ENCODE measurements at places on chromosomes 5 and 9.

DNA sequence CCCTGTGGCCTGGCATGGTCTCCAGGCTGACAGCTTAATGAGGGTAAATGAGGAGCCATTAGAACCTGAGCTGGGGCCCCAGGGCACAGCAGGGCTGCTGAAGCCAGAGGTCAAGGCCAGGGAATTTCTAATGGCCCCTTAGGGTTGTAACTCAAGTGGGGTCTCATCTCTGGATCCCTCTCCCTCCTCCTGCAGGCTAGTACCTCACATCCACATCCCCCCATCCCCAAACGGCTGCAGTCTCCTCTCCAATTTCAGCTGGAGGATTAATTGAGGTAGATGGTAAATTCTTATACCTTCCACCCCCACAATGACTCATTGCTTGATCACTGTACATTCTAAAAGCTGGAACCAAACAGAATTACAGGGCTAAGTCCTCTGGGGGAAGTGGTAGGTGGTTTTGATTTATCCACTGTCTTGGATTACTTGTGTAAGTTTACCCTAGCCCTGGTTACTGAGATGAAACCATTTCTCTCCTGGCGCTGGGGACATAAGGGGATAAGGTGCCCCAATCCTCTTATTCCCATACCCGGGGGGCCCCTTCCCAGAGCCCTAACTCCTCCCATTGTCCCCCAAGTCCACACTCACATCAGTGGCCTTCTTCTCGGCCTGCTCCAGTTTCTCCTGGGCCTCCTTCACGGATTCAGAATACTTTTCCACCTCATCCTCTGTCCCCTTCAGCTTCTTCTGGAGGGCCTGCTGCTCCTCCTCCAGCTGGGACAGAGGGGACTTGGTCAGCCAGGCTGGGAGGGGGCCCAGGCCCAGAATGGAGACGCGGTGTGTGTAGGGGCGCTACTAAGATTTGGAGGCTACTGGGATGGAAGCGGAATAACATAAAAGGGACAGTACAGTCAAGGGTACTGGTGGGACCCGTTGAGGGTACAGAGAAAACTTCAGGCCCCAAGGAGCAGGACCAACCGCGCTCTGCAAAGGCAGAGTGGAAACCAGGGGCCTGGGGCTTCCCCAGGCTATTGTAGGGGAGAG is 875 bp downstream of the TPM2 start:
- no peak for DNase-seq

DNA sequence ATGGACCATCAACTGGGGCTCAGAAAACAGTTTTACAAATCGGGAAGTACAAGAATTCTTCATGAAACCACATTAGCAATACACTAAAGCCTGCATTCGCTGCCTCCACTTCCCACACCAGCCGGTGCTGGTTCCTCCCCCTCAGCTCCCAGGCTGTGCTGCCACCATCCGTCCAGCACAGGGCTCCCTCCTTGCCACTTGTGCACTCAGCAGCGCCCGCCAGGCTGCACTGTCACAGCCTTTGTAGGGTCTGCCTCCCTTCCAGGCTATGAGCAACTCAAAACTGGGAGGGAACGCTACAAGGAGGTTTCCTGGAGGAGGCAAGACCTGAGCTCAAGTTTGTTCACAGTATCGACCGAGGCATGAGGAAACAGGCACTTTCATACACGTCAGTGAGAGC is 7.7 kb downstream of the MAPK9 start:
- DNase-seq = no peak

DNA sequence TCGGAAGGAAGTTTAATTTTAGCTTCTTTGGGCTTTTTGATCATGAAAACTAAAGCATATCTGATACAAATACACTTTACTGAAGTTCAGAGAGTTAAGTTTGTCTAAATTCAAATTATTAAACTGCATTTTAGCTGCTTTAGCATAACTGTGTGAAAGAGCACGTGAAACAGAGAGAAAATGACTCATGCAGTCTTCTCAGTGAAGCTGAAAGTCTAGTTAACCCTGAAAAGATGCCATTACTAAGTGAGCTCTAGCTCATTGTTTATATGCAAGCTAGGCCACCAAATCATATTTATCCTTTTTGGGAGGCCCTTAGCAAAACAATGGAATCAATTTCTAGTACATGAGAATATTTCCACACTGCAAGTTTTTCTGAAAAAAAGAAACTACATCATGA is 27.6 kb downstream of the TPD52L3 start:
- no peak for DNase-seq

DNA sequence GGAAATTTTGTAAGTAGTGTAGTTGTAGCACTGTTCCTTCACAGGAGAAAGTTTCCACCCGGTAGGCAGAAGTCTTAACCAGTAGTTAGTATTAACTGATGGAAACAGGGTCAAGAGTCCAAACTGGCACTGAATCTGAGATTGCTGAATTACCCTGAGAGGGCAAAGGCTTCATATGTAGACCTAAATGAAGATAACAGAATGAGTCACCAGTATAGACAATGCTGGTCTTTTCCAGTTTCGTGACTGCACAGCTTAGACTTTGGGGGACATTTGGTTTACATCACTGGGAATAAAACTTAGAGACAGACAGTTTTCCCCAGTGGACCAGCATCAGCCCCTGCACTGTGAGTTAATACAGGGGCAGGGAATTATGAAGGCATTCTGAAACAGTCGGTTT is 60.5 kb downstream of the PCSK5 start:
- no peak for DNase-seq

- no peak for DNase-seq
Observed at GRCh38 chr9:35464141-35465025, 25.5 kb upstream of the RUSC2 start.

GRCh38 chr5:55699041-55699688 is 13.0 kb downstream of the SLC38A9 start:
- no peak for DNase-seq

- no peak for DNase-seq
Observed at GRCh38 chr9:99475401-99476065, 253.5 kb downstream of the SEC61B start.

Measured in activated CD4-positive, alpha-beta T cell treated with anti-CD3 and anti-CD28 coated beads for 24 hours (primary cell).